Activated B cell treated with CpG ODN at 0.5 μM for 24 hours (primary cell): ENCODE measurements at places on chromosomes 6 and 20.

GRCh38 chr6:39208223-39208739 is 21.0 kb downstream of the KCNK5 start:
- no peak for DNase-seq

DNA sequence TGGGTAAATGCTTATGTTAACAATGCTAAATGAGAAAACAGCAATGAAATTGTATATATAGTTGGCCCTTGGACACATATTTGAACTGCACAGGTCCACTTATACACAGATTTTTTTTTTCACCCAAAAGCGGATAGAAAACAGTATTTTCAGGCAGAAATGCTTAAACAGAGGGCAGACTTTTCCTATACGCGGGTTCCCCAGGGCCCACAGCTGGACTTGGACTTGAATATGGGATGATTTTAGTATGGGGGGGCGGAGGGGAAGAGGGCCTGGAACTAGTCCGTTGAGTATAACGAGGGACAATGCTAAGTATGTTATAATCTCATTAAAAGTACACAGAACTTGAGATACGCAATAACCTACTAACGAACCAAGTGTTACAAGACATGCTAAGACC is 1.1 kb upstream of the PRSS35 start:
- DNase-seq: no peak

DNA sequence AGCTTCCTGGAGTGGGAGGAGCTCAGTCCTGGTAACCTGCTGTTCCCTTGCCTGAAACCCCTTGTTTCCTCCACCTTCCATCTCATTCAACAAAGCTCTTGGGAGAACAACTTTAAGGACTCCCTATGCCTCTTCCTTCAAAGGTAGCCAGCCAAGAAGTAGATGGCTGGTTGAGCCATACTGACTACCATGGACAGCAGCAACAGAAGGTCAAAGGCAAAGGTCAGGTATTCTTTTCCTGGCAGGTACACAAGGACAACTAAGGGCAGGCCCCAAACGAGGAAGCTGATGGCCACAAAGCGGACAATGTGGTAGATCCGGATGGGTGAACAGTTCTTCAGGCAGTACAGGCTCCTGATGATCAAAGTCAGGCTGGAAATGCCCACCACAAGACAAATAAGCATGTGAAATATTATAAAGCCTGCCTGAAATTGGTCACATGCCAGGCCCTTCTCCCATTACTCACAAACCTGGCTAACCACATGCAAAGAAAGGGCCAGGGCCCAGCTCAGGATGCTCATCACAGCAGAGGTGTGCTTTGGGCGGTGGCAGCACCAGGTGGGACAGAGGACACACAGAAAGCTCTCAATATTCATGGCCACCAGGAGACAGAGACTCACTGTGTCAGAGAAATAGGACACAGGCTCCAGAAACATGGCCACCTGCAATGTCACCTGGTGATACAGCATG is 21.7 kb downstream of the UBD start:
- no peak for DNase-seq

- no peak for DNase-seq
These were observed 16.6 kb downstream of the B4GALT5 start for GRCh38 chr20:49697071-49697470.

- DNase-seq: no peak
These were observed 266.8 kb downstream of the CD83 start for GRCh38 chr6:14384175-14384949.

GRCh38 chr6:110283657-110284056 is 74.5 kb downstream of the METTL24 start:
- DNase-seq: no peak

DNA sequence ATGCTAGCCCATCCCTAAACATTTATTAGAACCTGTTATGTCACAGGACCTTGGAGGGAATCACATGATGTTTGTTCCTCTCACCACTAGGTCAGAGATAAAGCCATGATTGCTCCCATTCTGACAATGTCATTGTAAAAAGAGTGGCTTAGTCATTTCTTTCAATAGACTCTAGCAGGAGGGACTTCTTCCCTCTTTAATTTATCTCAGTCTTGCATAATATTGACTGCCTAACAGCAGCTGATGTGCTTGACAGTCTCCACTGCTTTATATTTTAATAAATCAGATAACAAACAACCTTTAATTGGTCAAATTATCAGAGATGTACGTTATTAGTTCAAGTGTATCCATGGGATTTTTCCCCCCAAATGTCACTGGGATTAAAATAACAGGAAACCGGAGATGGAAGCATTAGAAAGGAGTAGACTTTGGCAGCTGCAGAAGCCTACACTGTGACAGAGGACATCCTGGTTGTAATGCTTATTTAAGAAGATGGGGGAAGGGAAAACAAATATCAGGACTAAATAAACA is 39.6 kb downstream of the LAMA4 start:
- DNase-seq: no peak

- no peak for DNase-seq
These were observed 11.6 kb downstream of the CDH22 start for GRCh38 chr20:46296526-46297250.

GRCh38 chr6:81864124-81864523 is 111.6 kb upstream of the TENT5A start:
- DNase-seq: no peak

- no peak for DNase-seq
These were observed 49.0 kb downstream of the CPXM1 start for GRCh38 chr20:2751347-2751877.

- no peak for DNase-seq
These were observed 55.2 kb downstream of the B4GALT5 start for GRCh38 chr20:49658508-49658907.

- no peak for DNase-seq
These were observed 3.6 kb upstream of the HS3ST5 start for GRCh38 chr6:114346451-114346850.

DNA sequence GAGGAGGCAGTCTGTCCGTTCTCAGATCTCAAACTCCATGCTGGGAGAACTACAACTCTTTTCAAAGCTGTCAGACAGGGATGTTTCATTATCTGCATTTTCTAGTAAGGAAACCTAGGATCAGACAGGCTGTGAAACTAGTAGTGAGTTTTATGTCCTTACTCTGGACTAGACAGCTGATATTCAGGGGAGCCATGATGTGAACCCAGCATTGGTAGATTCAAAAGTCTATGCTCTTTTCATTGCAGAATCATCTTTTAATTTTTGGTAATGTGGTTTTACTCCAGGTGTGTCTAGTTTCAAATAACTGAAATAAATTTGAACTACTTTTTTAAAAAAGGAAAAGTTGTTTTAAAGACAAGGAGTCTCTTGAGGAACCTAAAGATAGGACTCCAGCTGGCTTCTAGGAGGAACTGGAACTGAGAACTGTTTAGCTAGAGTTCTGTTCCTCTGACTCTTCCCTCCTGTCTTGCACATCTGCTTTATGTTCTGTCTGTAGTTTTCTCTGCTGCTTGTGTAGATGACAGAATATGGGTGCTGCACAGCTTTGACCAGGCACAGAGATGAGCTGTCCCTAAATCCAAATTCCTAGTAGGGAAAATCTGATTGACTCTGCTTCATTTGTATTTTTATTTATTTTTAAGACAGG is 27.8 kb upstream of the RNF144B start:
- DNase-seq: no peak

GRCh38 chr6:73878403-73878802 is 182.4 kb downstream of the CD109 start:
- DNase-seq: no peak

DNA sequence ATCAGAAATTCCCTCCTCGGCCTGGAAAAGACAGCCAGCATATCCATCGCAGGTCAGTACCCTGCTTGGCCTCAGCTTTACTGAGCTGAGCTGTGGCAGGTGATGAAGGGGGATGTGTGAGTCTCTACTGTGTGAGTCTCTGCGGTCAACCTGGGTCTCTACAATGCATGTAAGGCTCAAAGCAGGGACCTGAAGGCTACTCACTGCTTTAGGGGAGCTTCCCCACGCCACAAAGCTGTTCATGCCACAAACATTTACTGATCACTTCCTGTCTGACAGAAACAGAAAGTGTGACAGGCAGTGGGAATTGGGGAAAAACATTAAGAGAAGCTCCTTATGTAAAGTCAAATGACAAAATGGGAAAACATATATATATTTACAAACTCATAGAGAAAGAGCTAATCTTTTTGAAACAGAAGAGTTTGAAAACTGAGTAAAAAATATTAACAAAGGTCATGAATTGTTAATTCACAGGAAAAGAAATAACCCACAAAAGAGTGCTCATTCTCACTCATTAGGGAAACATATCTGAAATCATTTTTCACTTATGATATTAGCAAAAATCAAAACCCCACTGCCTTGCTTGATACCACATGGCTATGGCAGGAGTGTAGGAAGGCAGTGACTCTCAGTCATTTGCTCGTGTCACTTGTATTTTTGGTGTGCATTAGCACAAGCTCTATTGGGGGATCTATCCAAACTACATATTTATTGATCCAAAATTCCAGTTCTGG is 5.8 kb downstream of the BTN3A3 start:
- DNase-seq: no peak

GRCh38 chr6:38155621-38156204 is 336.2 kb downstream of the ZFAND3 start:
- DNase-seq: no peak

- no peak for DNase-seq
These were observed 85.7 kb upstream of the CDH4 start for GRCh38 chr20:61166324-61166723.

DNA sequence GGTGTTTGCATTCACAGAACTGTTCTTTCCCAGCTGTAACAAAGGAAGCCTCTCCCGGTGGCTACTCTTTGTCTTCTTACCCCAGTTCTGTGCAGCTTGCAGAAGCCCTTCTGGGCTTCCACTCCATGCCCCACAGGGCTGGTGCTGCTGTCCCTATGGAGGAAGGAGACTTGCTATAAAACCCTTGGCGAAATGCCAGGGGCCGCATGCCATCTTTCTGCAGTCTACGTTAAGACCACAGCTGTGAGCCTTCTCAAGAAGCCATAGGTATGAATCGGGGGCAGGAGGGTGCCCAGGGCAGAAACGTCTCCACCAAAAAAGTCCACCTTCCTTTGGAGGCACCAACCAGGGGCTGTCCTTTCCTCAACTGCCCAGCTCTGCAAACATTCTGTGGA is 60.7 kb downstream of the PRND start:
- no peak for DNase-seq

DNA sequence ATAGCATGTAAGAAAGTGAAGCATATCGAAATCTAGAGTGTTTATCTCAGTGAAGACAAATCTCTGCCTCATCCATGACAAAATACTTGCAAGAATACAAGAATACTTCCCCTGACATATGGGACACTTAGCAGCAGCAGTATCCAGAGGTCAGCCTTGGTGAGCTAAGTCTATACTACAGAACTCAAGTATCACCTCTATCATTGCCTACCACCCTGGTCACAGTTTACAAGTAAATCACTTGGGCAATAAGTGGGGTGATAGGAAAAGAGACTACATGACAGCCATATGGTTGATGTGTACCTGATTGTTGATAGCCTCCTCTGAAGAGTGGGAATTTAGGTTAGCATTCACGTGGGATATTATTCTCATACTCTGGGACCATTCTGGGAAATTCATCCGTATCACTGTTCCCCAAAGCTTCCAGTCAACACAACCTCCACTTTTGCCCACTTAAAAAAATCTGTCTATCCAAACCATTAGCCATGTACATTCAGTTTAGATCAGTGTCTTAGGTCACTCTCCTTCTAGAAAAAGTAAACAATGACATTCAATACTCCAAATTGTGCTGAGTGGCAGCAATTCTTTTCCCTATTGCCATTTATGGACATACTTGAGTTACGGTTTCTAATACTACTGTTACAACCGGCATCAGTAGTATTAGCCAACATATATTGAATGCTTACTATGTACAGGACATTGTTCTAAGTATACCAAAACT is 118.2 kb upstream of the PRSS16 start:
- DNase-seq: no peak

GRCh38 chr6:26175428-26176181 is 88.4 kb downstream of the HFE start:
- DNase-seq: no peak

DNA sequence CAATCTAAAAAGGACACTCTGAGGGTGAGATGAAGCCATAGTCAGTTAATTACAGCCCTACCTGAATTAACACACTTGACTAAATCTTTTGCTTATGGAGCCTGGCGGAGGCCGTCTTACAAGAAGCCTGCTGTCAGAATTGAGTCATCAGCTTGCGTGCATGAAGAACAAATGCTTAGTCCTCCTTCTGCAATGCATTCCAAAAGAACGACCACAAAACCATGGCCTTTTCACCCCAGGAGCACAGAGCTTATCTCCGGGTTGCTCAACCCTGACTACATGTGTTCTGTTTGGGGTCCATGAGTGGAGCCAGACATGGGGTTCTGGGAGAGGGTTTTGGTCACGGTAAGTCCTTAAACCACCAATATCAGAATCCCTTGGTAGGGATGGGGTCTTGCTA is 318.1 kb downstream of the CLIC5 start:
- no peak for DNase-seq

- no peak for DNase-seq
These were observed 176.1 kb downstream of the TTLL2 start for GRCh38 chr6:167500961-167501360.

- DNase-seq: no peak
These were observed 111.0 kb downstream of the NOL4L start for GRCh38 chr20:32474009-32474716.

DNA sequence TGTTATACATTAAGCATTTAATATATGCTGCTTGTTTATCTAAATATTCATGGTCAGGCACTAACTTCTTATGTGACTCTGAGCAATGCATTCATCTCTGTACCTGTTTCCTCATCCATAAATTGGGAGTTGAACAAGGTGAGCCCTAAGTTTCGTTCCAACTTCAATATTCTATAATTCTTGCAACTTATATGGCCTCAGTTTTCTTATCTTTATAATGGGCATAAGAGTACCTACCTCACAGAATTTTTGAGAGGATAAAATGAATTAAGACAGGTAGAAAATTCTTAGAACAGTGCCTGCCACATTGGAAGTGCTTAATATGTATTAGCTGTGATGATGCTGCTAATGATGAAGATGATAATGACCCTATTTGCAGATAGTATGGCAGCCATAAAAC is 11.8 kb upstream of the HIVEP2 start:
- no peak for DNase-seq

DNA sequence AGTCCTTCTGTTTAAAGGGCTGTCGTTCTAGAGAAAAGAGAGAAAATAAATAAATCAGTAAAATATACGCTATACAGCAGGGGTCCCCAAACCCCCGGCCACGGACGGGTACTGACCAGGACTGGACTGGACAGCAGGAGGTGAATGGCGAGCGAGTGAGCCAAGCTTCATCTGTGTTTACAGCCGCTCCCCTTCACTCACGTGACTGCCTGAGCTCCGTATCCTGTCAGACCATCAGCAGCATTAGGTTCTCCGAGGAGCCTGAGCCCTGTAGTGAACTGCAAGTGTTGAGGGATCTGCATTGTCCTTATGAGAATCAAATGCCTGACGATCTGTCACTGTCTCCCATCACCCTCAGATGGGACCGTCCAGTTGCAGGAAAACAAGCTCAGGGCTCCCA is 76.5 kb downstream of the ZNF217 start:
- DNase-seq: no peak

DNA sequence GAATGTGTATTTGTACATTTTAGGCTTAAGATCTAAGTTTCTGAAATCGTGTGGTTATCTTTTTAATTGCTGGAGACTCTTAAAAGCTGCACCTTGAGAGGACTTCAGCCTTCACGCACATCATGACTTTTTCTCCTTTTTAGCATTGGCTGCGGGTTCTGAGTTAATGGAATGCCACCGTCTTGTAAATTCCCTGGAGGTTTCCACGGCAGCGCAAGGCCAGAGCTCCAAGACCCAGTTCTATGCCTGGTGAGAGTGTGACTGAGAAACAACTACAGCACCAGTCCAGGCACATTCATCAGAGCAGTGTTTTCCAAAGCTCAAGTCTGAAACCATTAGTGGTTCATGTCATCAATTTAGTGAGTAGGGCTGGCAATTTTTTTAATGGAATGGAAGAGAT is 23.0 kb downstream of the PRR18 start:
- no peak for DNase-seq
